ENCODE measurements at places on chromosomes 6 and 20. TPM values are rescaled to one million over a fixed set of nuclear protein-coding genes. Genes with fewer than 3 reads are reported as not detected.

- peak; percentile 39 for DNase-seq
These were observed 2.8 kb downstream of the SIRPA start for GRCh38 chr20:1897965-1898464.

DNA sequence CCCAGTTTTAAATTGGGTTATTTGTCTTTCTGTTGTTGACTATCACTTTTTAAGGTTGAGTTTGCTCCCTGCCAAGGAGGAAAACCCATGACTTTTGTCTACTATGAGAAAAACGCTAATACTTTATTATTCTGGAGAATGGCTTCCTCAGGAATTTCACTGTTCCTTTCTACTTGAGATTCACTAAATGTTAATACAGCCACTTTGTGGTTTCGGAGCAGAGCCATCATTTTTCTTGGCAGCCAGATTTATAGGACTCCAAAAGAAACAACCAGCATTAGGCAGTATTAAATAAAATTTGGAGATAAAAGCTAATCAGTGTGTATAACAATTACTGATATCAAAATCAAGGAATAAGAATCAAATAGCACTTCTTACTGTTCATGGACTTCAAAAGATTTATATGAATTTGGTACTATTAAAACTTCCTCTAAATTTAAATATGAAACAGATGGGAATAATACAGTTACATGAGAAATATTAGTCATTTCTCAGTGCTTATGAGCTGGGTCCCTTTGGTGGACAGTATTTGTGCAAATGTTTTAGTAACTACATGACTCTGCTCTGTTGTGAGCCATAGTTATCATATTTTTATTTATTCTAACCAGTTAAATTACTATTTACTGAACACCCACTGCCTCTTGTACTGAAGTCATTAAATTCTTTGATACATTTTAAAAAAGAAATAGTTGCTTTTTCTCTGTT lies 64.1 kb upstream of the FBXO30 start:
- DNase-seq: no peak

- DNase-seq: no peak
These were observed 69.9 kb downstream of the OLIG3 start for GRCh38 chr6:137424251-137424650.

GRCh38 chr20:31818376-31818908 lies 714 bp upstream of the MYLK2 start:
- DNase-seq: no peak

GRCh38 chr20:33387177-33387576 lies 14.1 kb downstream of the CDK5RAP1 start:
- peak; percentile 55 for DNase-seq

- no peak for DNase-seq
These were observed 33.2 kb downstream of the CLIC5 start for GRCh38 chr6:45982280-45983036.

DNA sequence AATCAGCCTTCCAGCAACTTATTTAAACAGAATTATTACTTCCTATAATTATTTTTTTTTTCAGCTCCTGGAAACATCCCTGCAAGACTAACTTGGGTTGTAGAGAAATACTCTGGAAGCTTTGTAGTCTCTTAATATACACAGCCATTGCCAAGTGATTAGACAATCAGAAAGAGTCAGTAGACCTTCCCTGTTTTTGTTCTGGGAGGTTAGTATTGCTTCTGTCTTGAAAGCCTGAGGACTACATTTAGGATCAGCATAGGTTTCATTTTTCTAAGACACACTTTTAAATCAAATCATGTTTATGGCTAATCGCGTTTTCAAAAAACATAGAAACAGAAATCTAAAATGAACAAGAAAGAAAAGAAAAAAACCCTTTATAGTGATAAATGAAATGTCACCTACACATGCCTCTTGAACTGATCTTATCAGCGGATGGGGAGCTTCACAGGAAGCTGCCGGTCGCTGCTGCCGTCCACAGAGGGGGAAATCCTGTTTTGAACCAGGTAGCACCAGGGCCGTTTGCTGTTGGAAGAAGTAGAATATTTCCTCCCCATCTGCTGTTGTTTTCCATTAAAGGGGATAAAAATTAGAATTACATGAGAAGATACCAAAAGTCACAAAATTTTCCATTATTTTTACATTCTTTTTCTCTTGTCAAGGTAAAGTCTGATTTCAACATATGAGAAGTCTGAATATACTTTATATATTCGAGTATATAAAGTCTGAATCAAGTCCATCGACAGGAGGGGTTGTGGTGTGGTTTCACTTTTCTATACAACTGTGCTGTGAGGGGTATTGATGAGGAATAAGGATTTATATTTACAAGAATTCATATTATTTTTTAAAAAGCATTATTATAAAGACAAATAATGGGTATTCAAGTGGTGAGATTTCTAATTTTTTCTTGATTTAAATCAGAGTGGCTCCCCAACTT lies 94.6 kb downstream of the ARMC2 start:
- no peak for DNase-seq

DNA sequence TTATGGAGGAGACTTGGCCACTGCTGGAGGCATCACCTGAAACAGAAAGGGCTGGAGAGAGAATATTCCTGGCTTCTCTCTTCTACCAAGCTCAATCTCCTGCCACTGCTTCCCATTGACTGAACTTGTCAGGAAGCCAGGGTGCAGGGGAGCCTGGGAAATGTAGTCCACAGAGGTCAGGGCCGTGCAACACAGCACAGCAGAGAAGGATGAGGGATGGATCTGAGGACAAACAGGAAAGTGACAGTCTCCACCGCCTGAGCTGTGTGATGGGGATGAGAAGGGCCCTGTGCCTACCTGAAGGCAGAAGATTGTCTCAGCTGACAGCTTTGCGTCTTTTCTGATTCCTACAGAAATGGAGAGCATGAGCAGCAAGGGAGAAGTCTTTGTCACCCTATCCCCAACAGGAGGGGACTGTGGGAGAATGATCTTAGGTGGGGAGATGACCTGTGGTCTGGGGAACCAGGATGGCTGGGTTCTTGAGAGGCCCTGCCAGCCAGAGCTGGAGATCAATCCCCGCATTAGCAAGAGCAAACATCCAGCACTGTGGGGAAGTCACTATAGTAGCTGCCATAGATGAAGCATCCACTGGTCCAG lies 114.2 kb downstream of the SNX5 start:
- DNase-seq: peak; percentile 65

- no peak for DNase-seq
These were observed 19.4 kb downstream of the NQO2 start for GRCh38 chr6:3019065-3019464.

DNA sequence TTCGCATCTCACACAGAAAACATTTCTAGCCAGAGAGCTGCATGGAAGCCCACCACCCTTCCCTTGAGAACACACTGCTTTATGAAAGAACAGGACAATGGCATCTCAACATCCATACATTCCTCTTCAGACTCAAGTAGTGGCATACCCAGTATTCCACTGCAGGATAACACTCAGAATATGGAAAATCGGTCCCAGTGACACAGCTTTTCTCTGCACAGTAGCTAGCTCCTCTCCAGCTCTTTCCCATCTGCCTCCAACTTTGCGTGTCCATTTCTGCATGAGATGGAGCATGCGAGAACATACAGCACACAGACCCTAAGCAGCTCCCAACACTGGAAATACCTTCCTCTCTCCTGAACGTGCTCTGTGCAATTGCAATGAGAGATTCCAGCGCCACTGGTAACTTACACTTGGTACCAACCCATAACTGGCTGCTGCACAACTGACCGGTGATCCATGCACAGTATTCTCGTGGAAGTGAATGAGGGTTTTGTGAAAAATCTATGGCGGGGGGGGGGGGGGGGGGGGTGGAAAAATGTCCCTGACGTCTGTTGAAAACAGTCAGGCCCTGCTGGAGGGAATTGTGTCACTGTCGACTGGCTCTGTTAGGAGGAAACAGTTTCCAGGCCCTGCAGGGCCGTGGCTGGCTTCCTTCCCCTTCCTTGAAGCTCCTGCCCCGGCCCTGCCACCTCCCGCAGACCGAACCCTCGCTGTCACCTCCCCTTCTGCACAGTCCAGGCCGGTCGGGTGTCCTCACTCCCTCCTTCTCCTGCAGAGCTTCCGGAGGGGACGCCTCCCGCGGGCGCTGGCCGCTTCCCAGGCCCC lies 265.9 kb upstream of the QKI start:
- peak; percentile 54 for DNase-seq

DNA sequence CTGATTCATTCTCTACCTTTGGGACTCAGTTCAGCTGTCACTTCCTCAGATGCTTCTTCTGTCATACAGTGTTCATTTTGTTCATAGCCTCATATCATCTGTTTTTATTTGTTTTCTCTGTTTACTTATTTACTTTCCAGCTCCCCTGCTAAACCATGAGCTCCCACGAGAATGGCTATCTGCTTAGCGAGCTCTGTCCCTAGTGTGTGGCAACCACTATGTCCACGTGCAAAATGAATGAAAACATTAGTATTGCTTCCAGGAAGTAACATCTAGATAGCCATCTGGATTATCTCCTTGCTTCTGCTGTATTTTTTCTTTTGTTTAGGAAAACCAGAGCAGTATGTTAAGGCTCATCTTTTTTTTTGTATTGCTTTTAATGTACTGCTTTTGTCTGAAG lies 417.0 kb upstream of the SLC35B3 start:
- no peak for DNase-seq

DNA sequence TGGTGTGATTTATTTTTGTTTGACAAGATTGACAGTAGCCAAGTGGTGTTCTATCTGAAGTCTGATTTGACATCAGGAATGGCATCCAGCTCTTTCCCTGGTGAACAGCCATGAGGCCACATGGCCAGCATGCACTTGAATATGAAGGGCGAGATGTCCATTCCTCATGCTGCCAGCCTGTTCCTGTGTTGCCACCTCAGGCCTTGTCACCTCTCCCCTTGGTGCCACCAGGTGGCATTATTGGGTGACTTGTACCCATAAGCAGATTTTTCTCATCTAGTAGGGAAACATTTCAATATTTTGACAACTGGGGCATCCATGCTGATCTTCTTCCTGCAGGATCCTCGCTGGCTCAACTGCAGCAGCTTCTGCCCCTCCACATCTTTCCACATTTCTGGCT lies 199.1 kb downstream of the ERMARD start:
- DNase-seq: no peak

The LAMA2 gene
- 134 TPM for total RNA-seq

The RBL1 gene
- total RNA-seq: 3.7 TPM

The HLA-DRB1 gene
- 122 TPM for total RNA-seq

The SMIM26 gene
- total RNA-seq: 88.1 TPM

The MICB gene
- 1.8 TPM for total RNA-seq

The ACTL10 gene
- 0.29 TPM for total RNA-seq

The UST gene
- total RNA-seq: 4.6 TPM

The TAB2 gene
- total RNA-seq: 73.9 TPM

The RBM24 gene
- 196 TPM for total RNA-seq

The MEI4 gene
- 0.97 TPM for total RNA-seq

The SSTR4 gene
- not detected for total RNA-seq

The SNAI1 gene
- total RNA-seq: 3.6 TPM
